Activated CD4-positive, alpha-beta T cell treated with anti-CD3 and anti-CD28 coated beads, Interleukin-10, Interleukin-2, amounts not matched to agents 100 ng/mL and 50 ng/mL, durations not matched to agents 16 hours and 8 hours (primary cell): ENCODE measurements at places on chromosomes 1 and 21.

- no peak for DNase-seq
Measured at GRCh38 chr1:109826930-109827349, 63.2 kb upstream of the EPS8L3 start.

GRCh38 chr1:65963156-65963888, 170.6 kb downstream of the PDE4B start:
- no peak for DNase-seq

DNA sequence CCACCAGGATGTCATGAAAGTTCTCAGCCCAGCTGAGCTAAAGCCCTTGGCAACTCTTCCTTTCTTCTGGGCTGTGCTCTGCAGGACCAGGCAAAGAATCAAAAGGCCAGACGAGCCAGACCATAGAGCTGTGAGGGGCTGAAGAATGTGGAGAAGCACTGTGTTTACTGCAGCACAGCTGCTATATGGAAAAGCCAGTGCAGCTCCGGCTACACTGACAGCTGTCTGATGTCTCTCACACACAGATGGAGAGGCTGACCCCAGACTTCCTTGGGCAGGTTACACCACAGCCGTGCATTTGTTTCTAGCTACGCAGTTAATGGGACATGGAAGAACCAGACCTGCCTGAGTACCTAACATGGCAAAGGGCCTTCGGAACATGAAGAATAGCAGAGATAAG, 40.3 kb downstream of the CD247 start:
- no peak for DNase-seq

DNA sequence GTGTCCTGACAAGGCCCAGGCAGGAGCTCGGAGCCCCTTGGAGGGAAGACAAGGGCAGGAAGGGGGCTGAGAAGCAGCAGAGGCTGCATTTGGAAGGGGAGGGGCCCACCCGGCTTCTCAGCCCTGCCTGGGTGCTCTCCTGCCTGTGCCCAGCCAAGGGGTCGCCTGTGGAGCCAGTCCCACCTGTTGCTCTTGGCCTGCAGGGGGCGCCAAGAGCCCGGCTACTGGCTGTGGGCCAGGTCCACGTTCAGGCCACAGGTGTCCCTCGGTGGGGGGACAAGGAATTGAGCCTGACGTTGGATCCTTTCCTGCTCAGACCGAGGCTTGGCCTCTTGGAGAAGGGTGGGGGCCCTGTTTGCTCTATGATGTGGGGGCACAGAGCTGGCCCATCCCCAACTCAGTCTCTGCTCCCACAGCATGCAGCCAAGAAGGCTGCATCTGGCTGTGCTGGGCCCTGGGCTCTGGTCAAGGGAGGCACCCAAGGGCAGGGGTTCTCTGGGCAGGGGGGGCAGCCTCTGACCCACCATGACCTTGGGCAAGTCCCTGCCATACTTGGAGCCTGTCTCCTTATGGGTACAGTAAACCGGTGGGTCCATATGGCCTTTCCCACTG, 10.9 kb downstream of the WNT4 start:
- peak; percentile 66 for DNase-seq

DNA sequence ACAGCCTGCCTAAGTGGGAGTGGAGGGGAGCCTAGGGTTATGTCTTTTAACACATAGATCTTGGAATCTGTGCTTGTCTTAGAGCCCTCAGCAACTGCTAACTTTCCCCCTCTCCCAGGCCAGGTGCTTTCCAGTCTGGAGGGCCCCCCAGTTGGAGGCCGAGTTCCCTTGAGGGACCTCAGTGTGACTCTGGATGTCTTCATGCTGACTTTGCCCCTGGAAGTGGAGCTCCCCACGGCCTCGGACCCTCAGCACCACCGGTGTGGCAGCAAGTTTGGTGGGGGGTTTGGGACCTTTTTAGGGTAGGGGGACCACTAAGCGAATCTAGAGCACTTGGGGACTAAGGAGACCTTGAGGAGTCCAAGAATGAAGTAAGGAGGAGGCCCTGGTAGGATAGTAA, 22.9 kb downstream of the HYI start:
- no peak for DNase-seq
